ENCODE measurements at places on chromosomes 11 and 22.

GRCh38 chr22:37680191-37680851, 4.9 kb downstream of the LGALS1 start:
- H3K27ac ChIP-seq = no peak overlapping the region
- no peak for DNase-seq
- H3K4me3 ChIP-seq = no peak overlapping the region
- peaks cover 2% of the 10 kb centered on the region for H3K27me3 ChIP-seq
- no peaks in the 10 kb centered on the region for H3K36me3 ChIP-seq
- peaks cover 6% of the 10 kb centered on the region for H3K4me1 ChIP-seq

- no peak overlapping the region for H3K4me3 ChIP-seq
- no peak for DNase-seq
- H3K27me3 ChIP-seq = peaks cover 4% of the 10 kb centered on the region
- H3K4me1 ChIP-seq = no peaks in the 10 kb centered on the region
- no peak overlapping the region for H3K27ac ChIP-seq
- peaks cover 7% of the 10 kb centered on the region for H3K36me3 ChIP-seq
Observed at GRCh38 chr11:66570079-66570849, 1.9 kb upstream of the CTSF start.

DNA sequence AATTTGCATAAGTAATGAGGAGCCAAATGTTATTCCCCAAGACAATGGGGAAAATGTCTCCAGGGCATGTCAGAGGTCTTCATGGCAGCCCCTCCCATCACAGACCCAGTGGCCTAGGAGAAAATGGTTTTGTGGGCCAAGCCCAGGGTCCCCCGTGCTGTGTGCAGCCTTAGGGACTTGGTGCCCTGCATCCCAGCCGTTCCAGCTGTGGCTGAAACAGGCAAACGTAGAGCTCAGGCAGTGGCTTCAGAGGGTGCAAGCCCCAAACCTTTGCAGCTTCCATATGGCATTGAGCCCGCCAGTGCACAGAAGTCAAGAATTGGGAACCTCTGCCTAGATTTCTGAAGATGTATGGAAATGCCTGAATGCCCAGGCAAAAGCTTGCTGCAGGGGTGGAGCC, 79.9 kb downstream of the FAM181B start:
- no peak for DNase-seq
- no peak overlapping the region for H3K4me3 ChIP-seq
- no peaks in the 10 kb centered on the region for H3K36me3 ChIP-seq
- no peaks in the 10 kb centered on the region for H3K4me1 ChIP-seq

DNA sequence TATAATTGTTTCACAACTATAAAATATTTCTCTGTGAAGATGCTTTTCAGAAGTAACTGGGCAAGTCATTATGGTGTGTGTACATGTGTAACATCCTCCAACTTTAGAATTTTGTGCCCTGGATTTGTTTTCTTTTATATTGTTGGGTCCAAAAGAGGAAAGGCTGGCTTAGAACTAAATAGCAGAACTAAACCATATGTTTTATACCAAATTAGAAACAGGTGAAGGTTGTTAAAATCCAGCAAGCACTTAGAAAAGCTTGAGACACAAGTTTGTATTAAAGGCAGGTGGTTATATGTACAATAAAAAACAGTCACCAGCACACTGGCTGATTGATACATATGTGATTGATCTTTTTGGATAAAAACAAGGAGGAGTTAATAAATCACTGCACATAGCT, 158.5 kb downstream of the WNT11 start:
- H3K4me1 ChIP-seq = peaks cover 5% of the 10 kb centered on the region
- H3K36me3 ChIP-seq = peaks cover 23% of the 10 kb centered on the region
- H3K27ac ChIP-seq = no peak overlapping the region
- no peak for DNase-seq

- H3K27me3 ChIP-seq = peaks cover 9% of the 10 kb centered on the region
- H3K36me3 ChIP-seq = no peaks in the 10 kb centered on the region
- no peak overlapping the region for H3K27ac ChIP-seq
- no peak overlapping the region for H3K4me3 ChIP-seq
- peaks cover 3% of the 10 kb centered on the region for H3K4me1 ChIP-seq
Observed at GRCh38 chr22:46129390-46130041, 20.8 kb upstream of the PPARA start.

DNA sequence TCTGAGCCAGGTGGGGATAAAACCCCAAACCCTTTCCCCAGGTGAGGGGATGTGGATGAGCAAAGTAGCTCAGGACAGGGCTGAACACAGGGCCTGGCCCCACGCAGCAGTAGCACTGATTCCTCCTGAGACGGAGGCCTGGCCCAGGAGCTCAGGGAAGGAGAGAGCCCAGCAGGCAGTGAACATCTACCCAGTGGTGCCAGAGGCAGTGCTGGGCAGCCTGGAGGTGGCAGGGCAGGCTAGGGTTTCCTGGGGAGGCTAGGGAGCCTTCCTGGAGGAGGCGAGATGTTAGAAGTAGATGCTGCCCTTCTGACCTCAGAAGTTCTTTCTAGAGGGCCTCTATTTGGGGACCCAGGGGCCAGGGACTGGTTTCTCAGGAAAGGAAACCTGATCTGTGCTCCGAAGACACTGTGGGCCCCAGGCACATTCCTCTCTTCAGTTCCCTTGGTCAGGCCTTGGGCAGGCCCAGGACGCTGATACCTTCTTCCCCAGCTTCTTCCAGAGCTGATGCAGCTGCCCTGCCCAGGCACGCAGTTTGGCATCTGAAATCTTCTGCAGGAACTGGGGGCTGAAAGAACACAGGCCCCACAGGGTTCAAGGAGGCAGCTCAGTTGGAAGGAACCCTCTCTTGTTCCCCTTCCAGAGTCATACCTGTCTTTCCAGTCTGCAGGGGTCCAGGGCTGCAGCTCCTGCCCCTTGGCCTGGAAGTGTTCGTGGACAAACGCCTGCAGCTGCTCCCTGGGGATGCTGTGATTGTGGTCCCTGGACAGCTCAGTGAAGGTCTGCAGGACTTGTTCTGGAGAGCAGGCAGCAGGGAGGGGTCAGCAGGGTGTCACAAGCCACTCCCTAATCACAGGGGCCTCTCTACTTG, 16.8 kb downstream of the TREH start:
- H3K4me3 ChIP-seq = no peak overlapping the region
- peaks cover 4% of the 10 kb centered on the region for H3K36me3 ChIP-seq
- peaks cover 5% of the 10 kb centered on the region for H3K4me1 ChIP-seq
- no peak overlapping the region for H3K27ac ChIP-seq
- H3K27me3 ChIP-seq = peaks cover 13% of the 10 kb centered on the region
- DNase-seq = no peak

- H3K36me3 ChIP-seq = peaks cover 27% of the 10 kb centered on the region
- peak overlapping the region; percentile 99 for H3K4me3 ChIP-seq
- H3K27me3 ChIP-seq = peaks cover 4% of the 10 kb centered on the region
- H3K27ac ChIP-seq = peak overlapping the region; percentile 57
- H3K4me1 ChIP-seq = peaks cover 28% of the 10 kb centered on the region
Observed at GRCh38 chr11:68904248-68904847, 657 bp downstream of the IGHMBP2 start.

DNA sequence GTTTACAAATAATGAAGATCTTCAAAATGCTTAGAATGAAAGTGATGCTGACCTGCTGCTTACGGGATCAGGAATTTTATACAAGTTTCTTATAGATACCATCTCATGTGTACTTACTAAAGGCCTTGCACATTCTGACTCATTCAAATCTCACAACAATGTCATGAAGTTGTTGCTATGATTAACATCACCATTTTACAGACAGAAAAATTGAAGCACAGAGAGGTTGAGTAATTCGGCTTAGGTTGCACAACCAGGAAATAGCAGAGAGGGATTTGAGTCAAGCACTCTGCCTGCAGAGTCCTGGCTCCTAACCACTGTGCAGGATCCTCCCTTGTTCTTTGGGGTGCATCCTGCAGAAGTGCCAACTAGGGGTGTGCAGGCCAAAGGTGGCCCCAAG, 471.9 kb downstream of the MIAT start:
- DNase-seq = no peak
- peaks cover 8% of the 10 kb centered on the region for H3K4me1 ChIP-seq
- H3K36me3 ChIP-seq = no peaks in the 10 kb centered on the region
- H3K27me3 ChIP-seq = no peaks in the 10 kb centered on the region

DNA sequence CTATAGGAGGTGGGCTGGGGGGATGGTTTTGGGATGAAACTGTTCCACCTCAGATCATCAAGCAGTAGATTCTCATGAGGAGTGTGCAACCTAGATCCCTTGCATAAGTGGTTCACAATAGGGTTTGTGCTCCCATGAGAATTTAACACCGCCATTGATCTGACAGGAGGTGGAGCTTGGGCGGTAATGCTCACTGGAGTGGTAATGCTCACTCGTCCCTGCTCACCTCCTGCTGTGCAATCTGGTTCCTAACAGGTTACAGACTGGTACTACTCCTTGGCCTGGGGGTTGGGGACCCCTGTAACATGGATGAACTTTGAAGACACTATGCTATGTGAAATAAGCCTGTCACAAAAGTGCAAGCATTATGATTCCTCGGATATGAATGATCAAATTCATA, 87.0 kb upstream of the CLNS1A start:
- no peak overlapping the region for H3K27ac ChIP-seq
- H3K36me3 ChIP-seq = peaks cover 8% of the 10 kb centered on the region
- H3K27me3 ChIP-seq = no peaks in the 10 kb centered on the region
- H3K4me3 ChIP-seq = no peak overlapping the region

DNA sequence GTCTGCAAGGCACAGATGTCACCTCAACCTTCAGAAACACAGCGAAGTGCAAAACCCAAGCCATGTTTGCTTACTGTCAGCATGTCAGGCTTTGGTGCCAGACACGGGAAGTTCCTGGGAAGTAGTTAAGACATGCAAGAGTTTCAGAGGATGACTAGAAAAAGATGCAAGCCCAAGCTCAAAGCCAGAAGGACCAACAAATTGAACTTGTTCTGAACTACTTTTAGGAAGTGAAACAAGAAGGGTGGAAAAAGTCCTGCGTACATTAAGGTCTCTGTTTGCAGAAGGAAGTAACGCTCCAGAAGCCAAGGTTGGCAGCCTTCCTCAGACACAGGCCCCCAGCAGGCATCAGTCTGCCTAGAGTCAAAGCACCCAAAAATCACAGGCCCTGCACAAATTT, 2.6 kb downstream of the AP1B1 start:
- DNase-seq = no peak
- H3K27ac ChIP-seq = no peak overlapping the region
- peaks cover 42% of the 10 kb centered on the region for H3K36me3 ChIP-seq
- H3K4me1 ChIP-seq = peaks cover 64% of the 10 kb centered on the region
- H3K27me3 ChIP-seq = peaks cover 7% of the 10 kb centered on the region

- H3K4me1 ChIP-seq = no peaks in the 10 kb centered on the region
- H3K36me3 ChIP-seq = no peaks in the 10 kb centered on the region
- H3K27ac ChIP-seq = no peak overlapping the region
- no peak for DNase-seq
- peaks cover 3% of the 10 kb centered on the region for H3K27me3 ChIP-seq
Observed at GRCh38 chr11:71342116-71342515, 89.7 kb upstream of the SHANK2 start.

- H3K4me3 ChIP-seq = no peak overlapping the region
- no peaks in the 10 kb centered on the region for H3K4me1 ChIP-seq
- no peaks in the 10 kb centered on the region for H3K36me3 ChIP-seq
- H3K27me3 ChIP-seq = no peaks in the 10 kb centered on the region
Observed at GRCh38 chr11:22044126-22044525, 148.8 kb upstream of the ANO5 start.

DNA sequence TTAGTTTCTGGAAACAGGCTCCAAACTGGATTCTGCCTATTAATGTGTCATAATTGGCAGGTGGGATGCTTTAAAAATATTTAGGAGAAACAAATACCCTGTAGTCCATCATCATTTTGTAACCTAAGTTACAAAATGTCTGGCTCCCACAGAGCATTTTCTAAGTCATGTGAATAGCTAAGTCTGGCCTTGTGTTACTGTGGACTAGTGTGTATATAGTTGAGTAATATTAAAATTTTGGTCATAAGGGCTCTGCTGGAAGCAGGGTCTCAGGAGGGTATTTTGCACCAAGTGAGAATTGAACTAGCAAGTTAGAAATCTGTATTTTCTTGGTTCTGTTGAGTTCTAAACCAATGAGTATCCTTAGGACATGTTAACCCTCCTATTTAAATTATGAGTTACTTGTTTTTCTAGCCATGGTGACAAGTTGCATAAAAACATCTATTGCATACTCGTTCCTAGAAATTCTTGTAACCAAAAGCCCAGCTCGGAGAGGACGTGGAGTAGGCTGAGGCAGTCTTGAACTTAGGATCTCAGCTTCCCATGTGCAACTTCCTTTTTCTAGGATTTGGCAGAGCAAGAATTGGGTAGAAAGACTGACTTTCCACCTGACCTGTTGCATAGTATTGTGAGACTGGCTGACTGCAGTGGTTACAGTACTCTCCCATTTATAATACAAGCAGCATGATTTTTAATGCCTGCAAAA, 5.4 kb downstream of the PTPMT1 start:
- H3K4me3 ChIP-seq = no peak overlapping the region
- no peak for DNase-seq
- peaks cover 21% of the 10 kb centered on the region for H3K36me3 ChIP-seq
- no peaks in the 10 kb centered on the region for H3K27me3 ChIP-seq

GRCh38 chr11:113695207-113695606, 10.9 kb downstream of the TMPRSS5 start:
- DNase-seq = no peak
- H3K4me1 ChIP-seq = no peaks in the 10 kb centered on the region
- H3K27me3 ChIP-seq = peaks cover 2% of the 10 kb centered on the region
- H3K36me3 ChIP-seq = peaks cover 15% of the 10 kb centered on the region
- H3K27ac ChIP-seq = no peak overlapping the region

- H3K4me1 ChIP-seq = no peaks in the 10 kb centered on the region
- H3K27ac ChIP-seq = no peak overlapping the region
- no peaks in the 10 kb centered on the region for H3K27me3 ChIP-seq
- peak overlapping the region; percentile 56 for H3K4me3 ChIP-seq
- no peak for DNase-seq
Observed at GRCh38 chr11:125609545-125609944, 15.4 kb upstream of the CHEK1 start.

GRCh38 chr11:69539416-69540117, 58.1 kb downstream of the LINC01488 start:
- H3K4me1 ChIP-seq = peaks cover 19% of the 10 kb centered on the region
- H3K4me3 ChIP-seq = no peak overlapping the region
- no peak overlapping the region for H3K27ac ChIP-seq
- H3K36me3 ChIP-seq = no peaks in the 10 kb centered on the region

GRCh38 chr11:47566149-47566698, 825 bp downstream of the PTPMT1 start:
- H3K36me3 ChIP-seq = peaks cover 5% of the 10 kb centered on the region
- no peak for DNase-seq
- peaks cover 13% of the 10 kb centered on the region for H3K4me1 ChIP-seq
- peak overlapping the region; percentile 88 for H3K4me3 ChIP-seq
- no peak overlapping the region for H3K27ac ChIP-seq

- H3K27ac ChIP-seq = no peak overlapping the region
- H3K4me3 ChIP-seq = no peak overlapping the region
- H3K36me3 ChIP-seq = no peaks in the 10 kb centered on the region
- no peak for DNase-seq
Observed at GRCh38 chr11:33651555-33651954, 49.1 kb downstream of the C11orf91 start.

GRCh38 chr11:13210424-13210823, 67.2 kb upstream of the BMAL1 start:
- DNase-seq = peak; percentile 63
- peaks cover 27% of the 10 kb centered on the region for H3K4me1 ChIP-seq
- no peak overlapping the region for H3K27ac ChIP-seq
- no peak overlapping the region for H3K4me3 ChIP-seq

- peaks cover 2% of the 10 kb centered on the region for H3K27me3 ChIP-seq
- peak overlapping the region; percentile 29 for H3K4me3 ChIP-seq
- no peak for DNase-seq
- H3K27ac ChIP-seq = no peak overlapping the region
- peaks cover 31% of the 10 kb centered on the region for H3K36me3 ChIP-seq
Observed at GRCh38 chr11:74849525-74850391, 99.1 kb downstream of the XRRA1 start.

All from endothelial cell (in vitro differentiated cells).